Right ventricle myocardium inferior (tissue), 1 donor: ENCODE measurements at places on chromosomes 1 and 21.

DNA sequence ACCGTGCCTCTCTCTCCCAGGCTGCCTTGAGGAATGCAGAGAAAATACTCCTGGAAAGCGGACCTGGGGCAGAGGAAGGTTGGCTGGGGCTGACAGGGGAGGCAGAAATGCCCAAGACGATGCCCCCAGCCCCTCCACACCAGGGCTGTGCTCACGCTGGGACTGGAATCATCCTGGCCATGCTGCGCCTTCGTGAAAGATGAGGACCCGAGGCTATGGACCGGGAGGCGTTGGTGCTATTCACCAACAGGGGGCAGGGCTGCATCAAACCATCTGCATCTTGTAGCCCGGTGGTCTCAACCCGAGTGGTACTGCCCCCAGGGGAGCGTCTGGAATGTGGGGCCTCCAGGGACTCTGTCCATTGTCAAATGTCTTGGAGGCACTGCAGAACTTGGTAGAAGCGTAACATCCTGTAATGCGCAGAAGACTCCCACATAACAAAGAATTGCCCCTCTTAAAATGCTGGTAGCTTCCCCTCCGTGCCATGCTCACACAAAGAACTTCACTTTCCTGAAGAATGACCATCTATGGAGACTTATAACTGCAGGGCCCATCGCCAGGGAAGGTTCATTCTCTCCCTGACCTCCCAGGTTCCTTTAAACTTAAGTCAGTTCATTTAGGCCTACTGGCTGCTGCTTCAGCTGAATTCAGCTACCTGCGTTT is 251.2 kb downstream of the RRAGC start:
- DNase-seq = no peak

DNA sequence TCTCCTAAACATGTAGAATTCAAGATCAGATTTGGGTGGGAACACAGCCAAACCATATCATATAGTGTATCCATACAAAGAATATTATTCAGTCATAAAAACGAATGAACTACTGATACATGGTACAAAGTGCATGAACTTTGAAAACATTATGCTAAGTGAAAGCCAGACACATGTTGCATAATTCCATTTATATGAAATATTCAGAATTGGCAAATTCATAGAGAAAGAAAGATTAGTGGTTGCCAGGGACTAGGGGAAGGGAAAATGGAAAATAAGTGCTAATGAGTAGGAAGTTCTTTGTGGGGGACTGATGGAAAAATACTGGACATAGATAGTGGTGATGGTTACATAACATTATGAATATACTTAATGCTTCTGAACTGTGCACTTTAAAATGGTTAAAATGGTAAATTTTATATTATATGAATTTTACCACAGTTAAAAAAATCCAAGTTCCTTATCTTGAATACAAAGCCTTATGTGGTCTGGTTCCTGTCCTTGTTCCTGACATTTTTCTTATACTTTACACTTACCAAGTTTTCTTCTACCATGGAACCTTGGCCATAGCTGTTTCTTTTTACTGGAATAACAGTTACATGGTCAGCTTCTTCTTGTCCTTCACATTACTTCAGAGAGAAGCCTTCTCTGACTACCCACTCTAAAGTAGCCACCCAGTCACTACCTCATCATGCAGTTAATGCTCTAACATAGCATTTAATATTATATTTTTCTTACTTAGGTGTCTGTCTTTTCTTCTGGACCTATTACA is 64.0 kb downstream of the CCDC18 start:
- DNase-seq = no peak

- DNase-seq = no peak
Measured at GRCh38 chr1:67853704-67854103, 20.4 kb upstream of the GNG12 start.

- DNase-seq = no peak
Measured at GRCh38 chr1:11187000-11187399, 2.2 kb upstream of the ANGPTL7 start.

GRCh38 chr1:15610167-15610566 is 7.1 kb upstream of the DDI2 start:
- no peak for DNase-seq
